Astrocyte of the hippocampus (primary cell): ENCODE measurements at places on chromosomes 2 and 18.

- DNase-seq = no peak
Observed at GRCh38 chr2:74048843-74049519, 64.3 kb downstream of the TET3 start.

DNA sequence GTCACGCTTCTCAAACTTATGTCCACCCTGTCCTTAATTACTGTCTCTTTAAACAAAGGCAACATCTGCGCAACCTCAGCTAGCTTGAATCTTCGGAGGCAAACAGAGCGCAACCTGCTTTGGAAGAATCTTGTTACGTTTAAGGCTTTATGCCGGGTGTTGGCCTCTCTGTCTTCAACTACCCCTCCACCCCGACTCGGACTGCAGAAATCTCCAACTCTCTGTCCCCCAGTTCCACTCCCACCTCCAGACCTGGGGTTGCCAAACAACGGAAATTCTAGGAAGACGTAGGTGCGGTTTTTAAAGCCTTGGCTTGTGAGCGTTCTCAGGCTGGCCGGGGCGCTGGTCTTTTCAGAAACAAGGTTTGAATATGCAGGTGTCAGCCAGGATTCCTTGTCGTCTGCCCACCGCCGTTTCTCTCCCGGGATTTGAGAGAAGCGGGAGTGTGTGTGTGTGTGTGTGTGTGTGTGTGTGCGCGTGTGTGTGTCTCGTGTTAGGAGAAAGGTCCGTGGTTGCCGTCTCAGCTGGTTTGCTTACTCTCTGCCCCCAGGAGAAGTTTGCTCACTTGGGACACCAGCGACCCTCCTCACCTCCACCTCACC lies 1.1 kb upstream of the ONECUT2 start:
- no peak for DNase-seq

DNA sequence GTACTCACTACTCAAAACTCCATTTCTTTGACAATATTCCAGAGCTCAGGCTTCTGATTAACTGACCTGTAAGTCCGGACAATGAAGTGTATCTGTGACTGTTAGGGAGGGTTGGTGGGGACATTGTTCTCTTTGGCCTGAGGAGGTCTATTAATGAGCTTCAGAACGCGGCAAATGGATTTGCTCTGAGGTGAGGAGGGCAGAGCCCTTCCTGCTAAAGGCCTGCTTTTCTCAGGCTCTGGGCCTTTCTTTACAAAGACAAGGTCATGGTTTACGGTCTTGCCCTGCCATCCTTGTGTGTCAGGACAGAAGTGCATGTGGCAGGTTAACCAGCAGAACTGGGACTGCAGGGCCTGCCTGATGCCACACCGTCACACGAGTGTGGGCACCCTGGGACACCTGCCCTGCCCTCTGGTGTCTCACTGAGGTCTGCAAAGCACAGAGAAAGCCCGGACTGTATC lies 7.2 kb downstream of the ALKAL2 start:
- no peak for DNase-seq

- no peak for DNase-seq
Observed at GRCh38 chr2:205964111-205964761, 121.7 kb downstream of the INO80D start.

GRCh38 chr2:21820271-21820670 lies 696.5 kb downstream of the TDRD15 start:
- no peak for DNase-seq

DNA sequence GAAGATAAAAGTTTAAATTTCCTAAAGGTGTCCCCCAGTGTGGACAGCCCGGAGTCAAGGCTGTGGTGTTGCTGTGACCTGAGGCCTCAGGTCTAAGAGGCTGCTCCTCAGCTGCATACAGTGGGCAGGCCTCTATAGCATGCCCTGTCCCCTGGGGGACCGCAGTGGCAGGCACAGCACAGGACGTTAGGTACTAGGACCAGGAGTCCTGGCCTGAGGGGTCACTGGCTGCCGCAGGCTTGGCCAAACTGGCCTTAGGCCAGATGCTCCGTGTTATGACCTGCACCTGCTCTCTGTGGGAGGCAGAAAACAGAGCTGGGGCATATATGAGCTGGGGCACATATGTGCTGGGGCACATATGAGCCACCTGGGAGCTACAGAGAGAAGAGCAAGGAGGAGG lies 21.2 kb upstream of the MAL start:
- no peak for DNase-seq

DNA sequence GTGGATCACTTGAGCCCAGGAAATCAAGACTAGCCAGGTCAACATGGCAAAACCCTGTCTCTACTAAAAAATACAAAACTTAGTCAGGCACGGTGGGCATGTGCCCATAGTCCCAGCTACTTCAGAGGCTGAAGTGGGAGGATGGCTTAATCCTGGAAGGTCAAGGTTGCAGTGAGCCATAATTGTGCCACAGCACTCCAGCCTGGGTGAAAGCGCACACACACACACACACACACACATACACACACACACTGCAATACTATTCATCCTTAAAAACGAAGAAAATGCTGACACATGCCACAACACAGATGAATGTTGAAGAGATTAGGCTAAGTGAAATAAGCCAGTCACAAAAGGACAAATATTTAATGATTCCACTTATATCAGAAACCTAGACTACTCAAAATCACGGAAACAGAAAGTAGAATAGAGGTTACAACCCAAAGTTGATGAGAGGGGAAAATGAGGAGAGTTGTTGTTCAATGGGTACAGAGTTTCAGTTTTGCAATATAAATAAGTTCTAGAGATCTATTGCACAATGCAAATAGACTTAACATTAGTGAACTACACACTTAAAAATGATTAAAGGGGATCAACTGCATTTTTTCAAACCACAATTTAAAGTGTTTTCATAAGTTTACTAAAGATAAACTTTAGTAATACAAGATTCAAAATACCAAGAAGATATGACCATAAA lies 114.5 kb downstream of the USP34 start:
- DNase-seq = no peak

DNA sequence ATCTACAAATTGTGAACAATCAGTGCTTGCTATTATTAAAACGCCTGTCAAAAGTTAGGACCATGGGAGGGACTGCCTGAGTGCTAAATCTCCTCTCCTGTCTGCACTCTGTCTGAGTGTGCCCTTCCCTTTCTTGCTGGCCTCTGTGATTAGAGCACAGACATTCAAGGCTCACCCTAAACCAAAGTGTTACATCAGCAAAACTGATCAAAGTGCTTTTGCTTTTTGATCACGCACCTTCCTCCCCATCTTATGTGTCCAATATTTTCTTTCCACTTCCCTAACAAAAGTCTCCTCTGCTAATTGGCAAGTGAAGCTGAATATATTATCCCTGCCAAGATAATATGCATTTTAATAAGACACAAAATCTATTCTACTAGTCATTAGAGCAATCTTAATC lies 30.5 kb upstream of the DNAJC10 start:
- no peak for DNase-seq

GRCh38 chr2:62456721-62457539 lies 49.1 kb downstream of the TMEM17 start:
- DNase-seq = peak; percentile 91

DNA sequence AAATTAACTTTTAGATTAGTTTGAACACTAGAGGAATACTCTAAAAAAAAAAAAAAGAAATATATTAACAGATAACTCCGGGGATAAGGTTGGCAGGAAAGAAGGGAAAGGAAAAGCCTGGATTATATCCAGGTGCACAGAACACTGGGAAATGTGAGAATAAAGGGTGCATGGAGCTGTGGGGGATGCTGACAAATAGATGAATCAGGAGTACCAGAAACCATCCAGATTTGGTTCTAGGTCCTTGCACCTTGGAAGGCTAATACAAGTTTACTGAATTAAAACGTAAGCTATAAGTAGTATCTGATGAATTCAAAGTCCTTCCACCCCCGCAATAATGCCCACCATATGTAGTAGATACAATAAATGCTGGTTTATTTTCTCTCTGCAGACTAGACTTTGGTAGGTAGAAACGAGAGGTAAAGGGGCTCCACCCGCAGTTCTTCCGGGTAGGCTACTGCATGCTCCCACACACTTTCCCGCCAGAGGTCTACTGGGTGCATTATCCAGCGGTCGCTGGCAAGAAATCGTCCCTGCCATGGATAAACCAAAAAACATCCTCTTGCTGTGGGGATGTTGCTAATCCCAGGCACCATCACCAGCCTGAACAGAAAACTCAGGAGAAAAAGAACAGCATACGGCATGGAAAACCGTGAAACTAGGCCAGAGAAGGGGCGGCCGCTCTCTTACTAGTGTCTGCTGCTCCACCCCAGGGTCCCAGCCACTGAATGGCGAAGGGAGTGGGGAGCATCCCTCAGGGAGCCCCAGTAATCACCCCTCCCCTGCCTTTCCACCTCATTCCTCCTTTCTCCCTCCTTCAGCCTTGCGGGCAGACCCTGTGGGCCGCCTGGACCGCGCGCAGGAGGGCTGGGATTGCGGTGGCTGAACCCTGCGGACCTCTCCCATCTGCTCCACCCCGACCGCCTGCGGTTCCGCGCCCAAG lies 1.5 kb downstream of the CNRIP1 start:
- DNase-seq = no peak

DNA sequence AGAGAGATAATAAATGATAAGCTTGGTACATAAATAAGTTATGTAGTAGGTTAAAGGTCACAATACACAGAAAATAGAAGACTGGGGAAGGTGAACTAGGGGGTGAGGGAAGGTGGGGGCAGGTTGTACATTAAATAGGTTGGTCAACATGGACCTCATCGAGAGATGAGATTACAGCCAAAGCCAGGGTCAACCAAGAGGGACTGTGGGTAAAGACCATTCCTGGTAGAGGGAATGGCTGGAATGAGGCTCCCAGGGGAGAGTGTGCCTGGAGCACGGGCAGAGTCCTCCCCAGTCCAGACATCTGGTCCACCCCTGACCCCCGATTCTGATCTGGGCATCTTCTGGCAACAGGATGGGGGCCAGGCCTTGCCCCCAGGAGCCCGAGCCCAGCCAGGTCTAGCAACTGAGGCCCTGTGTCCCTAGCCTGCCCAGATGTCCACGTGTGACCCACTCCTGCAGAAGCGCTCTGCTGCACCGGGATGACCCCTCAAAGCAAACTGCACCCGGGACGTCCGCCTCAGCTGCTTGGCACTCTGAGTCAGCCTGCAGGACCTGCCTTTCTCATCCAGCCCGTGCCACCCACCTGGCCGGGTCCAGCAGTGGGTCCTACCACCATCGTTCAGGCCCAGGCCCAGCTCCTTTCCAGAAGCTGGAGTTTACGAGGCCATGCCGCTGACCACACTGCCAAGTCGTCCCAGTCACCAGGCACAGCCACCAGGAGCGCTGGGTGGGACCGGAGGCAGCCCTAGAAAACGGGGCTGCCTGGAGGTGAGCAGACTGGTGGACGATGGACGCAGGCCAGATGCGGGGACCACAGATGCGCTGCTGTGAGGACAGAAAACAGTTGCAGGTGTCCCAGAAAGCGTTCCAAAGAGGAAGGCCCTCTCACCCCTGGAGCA lies 56.2 kb upstream of the ID2 start:
- no peak for DNase-seq

DNA sequence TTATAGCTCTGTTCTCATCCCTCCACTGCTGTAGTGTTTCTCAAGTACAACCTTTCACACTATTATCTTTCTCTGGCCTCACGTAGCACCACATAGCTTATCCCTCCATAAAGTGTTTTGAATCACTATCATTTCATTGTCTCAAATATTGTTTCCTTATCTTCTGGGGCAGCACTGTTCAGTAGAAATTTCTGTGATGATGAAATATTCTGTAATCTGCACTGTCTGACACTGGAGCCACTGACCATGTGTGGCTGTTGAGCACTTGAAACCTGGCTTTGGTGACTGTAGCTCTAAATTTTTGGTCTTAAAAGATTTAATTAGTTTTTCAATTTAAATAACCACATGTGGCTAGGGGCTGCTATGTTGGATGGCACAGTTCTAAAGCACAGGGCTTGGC lies 78.9 kb downstream of the CPS1 start:
- DNase-seq = no peak

- peak; percentile 82 for DNase-seq
Observed at GRCh38 chr2:198296665-198297308, 492.4 kb downstream of the PLCL1 start.

DNA sequence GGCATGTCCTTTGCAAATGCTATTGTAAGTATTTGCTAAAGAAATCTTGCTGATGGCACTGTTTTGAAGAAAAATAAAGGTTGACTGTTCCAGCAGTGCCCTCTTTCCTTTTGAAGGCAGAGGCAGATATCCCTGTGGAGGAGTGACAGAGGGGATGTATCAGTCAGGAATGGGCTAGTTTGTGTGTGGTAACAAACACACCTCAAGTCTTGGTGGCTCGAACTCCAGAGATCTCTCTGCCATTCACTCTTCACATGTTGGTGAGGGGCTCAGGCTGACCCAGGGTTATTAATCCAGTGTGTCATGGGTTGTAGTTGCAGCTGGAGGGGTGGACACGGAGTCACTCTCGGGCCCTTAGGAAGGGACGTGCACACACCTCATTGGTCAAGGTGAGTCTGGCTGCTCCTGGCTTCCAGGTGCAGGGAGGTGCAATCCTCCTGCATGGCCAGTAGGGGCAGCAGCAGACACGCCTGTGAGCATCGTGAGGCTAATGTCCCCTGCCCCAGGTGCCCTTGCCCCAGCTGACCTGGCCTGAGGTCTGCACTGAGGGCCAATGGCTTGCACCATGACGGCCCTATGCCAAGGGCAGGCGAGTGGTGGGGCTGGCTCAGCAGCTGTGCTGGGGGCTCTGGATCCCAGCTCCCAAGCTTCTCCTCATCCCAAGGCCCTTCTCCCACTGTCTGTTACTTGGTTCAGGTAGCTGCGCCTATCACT lies 146.5 kb downstream of the ASB1 start:
- no peak for DNase-seq

GRCh38 chr18:50274044-50274442 lies 7.3 kb downstream of the MBD1 start:
- no peak for DNase-seq

- DNase-seq = peak; percentile 46
Observed at GRCh38 chr2:19890104-19890503, 11.7 kb downstream of the TTC32 start.

- DNase-seq = peak; percentile 73
Observed at GRCh38 chr2:132477962-132478361, 61.4 kb downstream of the GPR39 start.

GRCh38 chr2:173986805-173987204 lies 21.6 kb upstream of the SP3 start:
- no peak for DNase-seq

GRCh38 chr2:160278879-160279177 lies 78.8 kb upstream of the ITGB6 start:
- peak; percentile 54 for DNase-seq

DNA sequence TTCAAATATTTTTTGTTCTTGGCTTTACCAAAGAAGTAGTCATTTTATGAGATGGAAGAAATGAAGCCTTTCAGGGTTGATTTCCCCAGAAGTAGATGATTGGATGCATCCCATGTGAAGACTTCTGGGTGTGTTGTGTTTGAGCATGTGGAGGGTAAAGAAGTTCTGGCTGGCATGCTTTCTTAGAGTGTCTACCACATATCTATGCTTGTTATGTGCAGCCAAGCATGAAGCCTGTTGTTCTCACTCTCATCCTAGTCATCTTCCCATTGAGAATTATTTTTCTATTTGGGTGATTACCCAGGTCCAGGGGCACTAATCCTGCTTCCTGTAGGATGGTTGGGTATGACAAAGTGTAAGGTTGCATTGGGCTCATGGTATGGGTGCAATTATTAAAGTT lies 472.9 kb downstream of the PTPRM start:
- no peak for DNase-seq

GRCh38 chr2:178650554-178650953 lies 156.7 kb downstream of the TTN start:
- no peak for DNase-seq

- peak; percentile 35 for DNase-seq
Observed at GRCh38 chr18:58253871-58254270, 209.8 kb downstream of the NEDD4L start.

GRCh38 chr2:60834270-60834717 lies 47.1 kb upstream of the REL start:
- no peak for DNase-seq

GRCh38 chr18:76457475-76457874 lies 37.6 kb downstream of the ZNF516 start:
- peak; percentile 62 for DNase-seq
